ENCODE measurements at places on chromosomes 12 and 14.

DNA sequence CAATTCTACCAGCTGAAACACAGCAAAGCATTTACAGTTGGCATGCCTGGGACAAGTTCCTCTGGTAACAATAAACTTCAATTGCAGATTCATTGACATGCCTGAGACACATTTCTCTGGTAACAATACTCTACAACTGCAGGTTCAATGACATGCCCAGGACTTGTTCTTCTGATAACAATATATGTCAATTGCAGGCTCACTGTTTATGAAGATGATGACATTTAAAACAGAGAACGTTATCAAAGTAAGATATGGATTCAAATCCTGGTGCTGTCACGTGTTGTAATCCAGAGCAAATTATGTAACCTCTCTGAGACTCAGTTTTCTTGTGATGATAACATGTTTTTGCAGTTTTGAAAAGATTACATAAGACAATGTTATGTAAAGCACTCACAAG is 20.5 kb downstream of the KITLG start:
- no peak for DNase-seq

GRCh38 chr12:124097701-124098100 is 124.7 kb downstream of the ZNF664 start:
- DNase-seq, result no peak

- DNase-seq, result no peak
Observed at GRCh38 chr14:41419709-41420108, 187.0 kb upstream of the LRFN5 start.

GRCh38 chr12:87960566-87960965 is 68.6 kb downstream of the C12orf50 start:
- no peak for DNase-seq

- DNase-seq, result no peak
Observed at GRCh38 chr14:97395068-97395467, 597.9 kb downstream of the VRK1 start.

GRCh38 chr12:113149361-113150150 is at the start of gene CFAP73:
CFAP73 (plus strand) TSS chr12:113149724; CDS start chr12:113149858, 134 bp downstream.
- DNase-seq, result no peak

- no peak for DNase-seq
Observed at GRCh38 chr14:100653409-100653808, 66.2 kb upstream of the BEGAIN start.

- no peak for DNase-seq
Observed at GRCh38 chr14:75025082-75025481, 22.4 kb downstream of the EIF2B2 start.

DNA sequence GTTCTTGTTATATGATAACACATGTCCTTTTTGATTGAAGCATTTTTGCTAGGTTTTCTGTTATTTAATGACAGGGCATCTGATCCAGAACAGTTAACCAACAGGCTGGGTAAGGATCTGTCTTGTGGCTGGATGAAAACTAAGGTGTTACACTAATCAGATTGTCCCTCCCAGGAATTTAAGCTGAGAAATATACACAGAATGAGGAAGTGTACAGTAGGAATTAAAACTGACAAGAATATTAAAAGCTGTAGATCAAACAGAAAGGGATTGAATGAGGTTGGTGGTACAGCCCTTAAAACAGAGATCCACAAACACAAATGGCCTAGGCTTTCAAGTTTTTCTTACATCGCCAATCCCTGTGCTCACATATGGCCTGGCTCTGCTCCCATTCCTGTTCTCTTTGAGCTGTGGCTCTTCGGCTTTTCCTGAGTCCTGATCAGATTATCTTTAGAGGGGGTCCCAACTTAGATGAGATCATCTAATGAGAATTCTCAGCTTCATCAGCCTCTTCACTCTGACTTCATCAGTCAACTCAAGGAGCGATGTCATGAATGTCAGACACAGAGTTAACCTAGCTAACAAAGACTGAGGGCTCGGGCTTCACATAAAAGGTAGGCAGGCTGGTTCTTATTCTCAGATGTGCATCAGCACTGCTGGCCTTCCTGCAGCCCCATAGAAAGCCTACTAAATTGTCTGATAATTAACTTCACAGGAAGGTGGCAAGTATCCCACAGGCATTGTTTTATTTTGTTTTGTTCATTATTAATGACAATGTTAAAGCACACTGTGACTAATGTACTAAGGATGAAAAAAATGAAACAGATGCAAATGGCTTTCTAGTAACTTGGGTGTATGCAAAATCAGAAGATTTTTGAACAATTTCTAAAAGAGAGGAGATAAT is 11.4 kb downstream of the PYGL start:
- no peak for DNase-seq

GRCh38 chr14:91018481-91018880 is 42.0 kb downstream of the RPS6KA5 start:
- DNase-seq, result no peak

DNA sequence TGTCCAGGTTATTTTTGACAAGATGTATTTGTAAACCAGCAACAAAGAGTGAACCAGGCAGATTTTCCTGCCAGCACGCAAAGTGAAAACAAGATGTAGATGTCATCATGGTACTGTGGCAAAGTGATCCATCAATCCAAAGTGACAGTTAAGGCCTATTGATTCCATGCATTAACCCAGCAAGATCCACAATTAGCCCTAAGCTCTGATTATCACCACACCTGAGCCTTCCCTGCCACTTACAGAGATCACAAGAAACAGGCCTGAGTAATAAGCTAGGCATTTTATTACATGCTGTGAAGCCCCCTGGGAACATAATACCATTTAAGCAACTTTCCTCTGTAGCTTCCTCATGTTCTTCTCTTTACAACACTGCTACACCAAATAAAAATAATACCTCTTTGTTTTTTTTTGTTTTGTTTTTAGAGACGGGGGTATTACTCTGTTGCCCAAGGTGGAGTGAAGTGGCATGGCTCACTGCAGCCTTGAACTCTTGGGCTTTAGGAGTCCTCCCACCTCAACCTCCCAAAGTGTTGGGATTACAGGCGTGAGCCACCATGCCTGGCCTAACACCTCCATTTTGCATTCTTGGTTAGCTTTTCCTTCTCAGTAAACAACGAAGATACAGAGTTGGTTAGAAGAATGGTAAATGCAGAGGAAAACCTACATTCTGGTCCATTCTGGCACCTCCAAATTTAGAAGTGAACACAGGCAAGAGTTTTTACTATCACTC is 85.5 kb downstream of the STON2 start:
- DNase-seq, result no peak

GRCh38 chr12:117313926-117314325 is 47.5 kb downstream of the NOS1 start:
- no peak for DNase-seq

GRCh38 chr14:96660123-96660522 is 137.1 kb upstream of the VRK1 start:
- no peak for DNase-seq

- DNase-seq, result no peak
Observed at GRCh38 chr14:104274806-104275205, 136.4 kb downstream of the KIF26A start.

- no peak for DNase-seq
Observed at GRCh38 chr12:69189378-69189978, 49.9 kb upstream of the CPSF6 start.

- no peak for DNase-seq
Observed at GRCh38 chr12:122672515-122672914, 30.6 kb downstream of the HCAR2 start.

- DNase-seq, result no peak
Observed at GRCh38 chr12:68759852-68760251, 13.9 kb downstream of the SLC35E3 start.
